Stimulated activated CD4-positive, alpha-beta T cell treated with anti-CD3 and anti-CD28 coated beads, Interleukin-4, amount 100 ng/mL, for 4 hours (primary cell): ENCODE measurements at places on chromosomes 11 and 22.
A peak's percentile ranks its signal among the peaks of the same experiment; 100 is the strongest.

DNA sequence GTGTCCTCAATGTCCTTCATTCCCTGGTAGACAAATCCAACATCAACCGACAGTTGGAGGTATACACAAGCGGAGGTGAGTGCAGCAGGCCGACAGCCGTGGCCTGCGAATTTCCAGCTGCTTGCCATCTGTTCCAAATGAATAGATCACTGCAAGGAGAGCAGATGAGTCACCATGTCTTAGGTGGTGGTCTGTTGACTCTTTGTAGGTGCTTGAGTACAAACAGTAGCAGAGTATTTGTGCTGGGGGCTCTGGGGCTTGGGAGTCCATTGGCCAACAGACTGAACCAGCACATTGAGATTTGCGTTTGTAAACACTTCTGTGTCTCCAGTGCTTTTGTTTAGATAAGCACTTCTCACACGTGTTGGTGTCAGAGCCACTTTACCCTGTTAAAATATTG, 21.1 kb downstream of the EIF3L start:
- no peak for DNase-seq

DNA sequence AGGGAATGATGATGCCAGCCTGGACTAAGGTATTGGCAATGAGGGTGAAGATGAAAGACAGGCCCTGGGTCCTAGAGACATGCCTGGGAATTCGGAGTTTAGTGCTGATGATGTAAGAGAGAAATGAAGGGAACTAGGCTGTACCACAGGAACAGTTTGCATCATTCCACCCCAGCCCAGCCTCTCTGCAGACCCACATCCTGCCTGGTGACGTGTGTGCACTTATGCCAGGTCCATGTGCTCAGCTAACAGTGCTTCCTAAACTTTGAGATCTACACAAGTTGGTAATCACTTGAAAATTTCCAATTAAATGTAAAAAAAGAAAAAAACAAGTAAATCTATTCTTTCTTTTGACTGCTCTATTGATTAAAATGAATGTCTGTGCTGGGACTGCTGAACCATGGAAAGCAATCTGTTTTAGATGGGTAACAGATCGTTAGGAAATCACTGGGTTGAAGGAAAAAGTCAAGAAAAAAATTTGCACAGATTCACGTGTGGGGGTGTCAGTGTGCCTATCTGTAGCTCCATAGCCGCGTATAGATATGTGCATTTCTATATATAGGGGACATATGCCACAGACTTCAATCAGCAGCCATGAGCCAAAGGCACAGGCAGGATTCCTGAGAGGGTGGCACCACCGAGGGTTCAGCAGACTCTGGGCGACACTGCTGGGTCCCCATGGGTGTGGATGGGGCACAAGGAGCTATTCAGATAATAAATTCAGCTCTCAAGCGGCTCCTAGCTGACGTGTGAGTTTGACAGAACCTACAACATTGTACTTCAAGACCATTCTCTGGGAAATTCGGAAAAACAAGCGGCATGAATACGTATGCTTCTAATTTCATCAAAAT, 131.1 kb upstream of the OPCML start:
- DNase-seq, result no peak

DNA sequence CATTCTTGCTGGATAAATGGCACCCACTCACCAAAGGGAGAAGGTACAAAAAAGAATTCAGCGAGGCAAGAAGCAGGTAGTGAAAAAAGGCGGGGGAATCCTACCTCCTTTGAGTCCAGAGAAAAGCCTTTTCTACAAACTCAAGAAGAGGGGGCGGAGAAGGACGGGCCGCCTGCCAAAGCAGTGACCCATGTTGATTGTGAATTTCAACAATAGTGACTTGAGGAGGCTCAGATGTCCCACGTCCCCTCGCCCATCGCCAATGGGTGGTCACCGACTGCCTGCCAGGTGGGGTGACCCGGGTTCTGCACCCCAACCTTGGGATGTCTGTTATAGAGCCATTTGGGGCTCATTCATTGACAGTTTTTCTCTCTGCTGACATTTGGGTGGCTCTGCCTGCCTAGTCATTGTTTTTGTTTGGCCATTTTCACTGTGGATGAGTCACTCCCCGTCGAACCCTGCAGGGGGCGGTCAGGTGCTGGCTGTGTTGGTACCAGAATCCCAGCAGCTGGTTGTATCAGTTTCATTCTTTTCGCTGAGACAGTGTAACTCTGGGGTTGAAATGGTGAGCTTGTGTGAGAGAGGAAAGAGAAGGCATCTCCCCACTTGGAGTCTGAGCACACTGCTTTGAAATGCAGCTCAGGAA, 163.4 kb upstream of the NCAM1 start:
- no peak for DNase-seq

- no peak for DNase-seq
Observed at GRCh38 chr22:40524392-40525249, 111.9 kb downstream of the MRTFA start.

- no peak for DNase-seq
Observed at GRCh38 chr11:27100534-27100933, 59.9 kb downstream of the BBOX1 start.

- DNase-seq, result no peak
Observed at GRCh38 chr11:120386774-120387371, 50.7 kb downstream of the ARHGEF12 start.

DNA sequence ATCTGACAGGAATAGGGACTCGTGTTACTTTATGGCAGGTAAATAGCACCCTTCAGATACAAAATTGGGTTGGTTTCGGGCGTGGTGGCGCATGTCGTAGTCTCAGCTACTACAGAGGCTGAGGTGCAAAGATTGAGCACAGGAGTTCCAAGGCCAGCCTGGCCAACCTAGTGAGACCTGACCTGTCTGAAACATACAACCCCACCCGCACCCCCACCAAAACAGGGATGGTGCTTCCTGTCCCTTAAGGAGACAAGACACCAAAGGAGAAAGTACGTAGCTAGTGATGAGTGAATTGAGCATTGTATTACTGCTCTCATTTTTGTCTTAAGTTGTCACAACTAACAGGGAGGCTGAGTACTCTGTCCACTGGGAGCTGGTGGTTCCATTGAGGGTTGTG, 14.1 kb downstream of the RBM4 start:
- DNase-seq, result no peak

- no peak for DNase-seq
Observed at GRCh38 chr11:20374741-20375300, 11.3 kb downstream of the HTATIP2 start.

- DNase-seq, result no peak
Observed at GRCh38 chr11:25734591-25735211, 597.2 kb upstream of the ANO3 start.

GRCh38 chr11:114084414-114084813, 24.9 kb downstream of the ZBTB16 start:
- no peak for DNase-seq

GRCh38 chr11:36034551-36035331, 90.9 kb downstream of the LDLRAD3 start:
- no peak for DNase-seq

- DNase-seq, result no peak
Observed at GRCh38 chr11:110890995-110891394, 178.8 kb upstream of the ARHGAP20 start.

DNA sequence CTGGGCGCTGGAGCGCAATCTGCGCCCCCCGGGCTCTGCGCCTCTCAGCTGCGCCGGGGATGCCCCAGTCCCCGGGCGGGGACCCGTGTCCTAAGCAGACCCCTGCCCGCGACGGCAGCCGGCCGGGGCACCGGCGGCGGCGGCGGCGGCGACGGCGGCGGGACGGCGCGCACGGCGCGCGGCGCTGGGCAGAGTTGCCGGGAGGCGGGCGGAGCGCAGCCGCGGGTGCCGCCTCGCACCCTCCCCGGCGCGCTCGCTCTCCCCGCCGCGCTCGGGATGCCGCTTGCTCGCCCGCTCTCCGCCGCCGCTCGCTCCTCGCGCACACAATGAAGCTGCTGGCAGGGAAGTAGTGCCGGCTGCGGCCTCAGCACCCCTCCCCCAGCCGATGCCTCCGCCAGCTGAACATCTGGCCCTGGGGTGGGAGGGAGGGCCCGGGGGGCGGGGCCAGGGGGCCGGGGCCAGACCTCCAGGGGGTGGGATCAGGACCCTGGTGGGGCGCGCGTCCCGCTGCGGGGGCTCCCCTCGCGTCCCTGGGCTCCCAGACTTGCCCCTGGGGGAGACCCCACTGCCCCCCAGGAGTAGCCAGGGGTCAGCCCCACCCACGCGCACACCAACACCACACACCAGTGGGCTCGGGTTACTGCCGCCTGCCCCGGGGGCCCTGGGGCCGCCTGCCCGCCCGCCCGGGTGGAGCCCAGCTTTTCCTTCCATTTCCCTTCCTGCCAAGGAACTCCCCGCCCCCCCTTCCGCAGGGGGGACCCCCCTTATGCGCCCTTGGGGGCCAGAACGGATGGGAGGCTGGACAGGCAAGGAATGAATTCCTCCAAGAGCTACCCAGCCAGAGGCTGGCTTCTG, at the start of gene RCOR2:
Gene RCOR2 (minus strand): TSS at position 328 of the 855 bp plus-strand sequence. CDS start 708 bp downstream, outside the sequence.
- peak; percentile 62 for DNase-seq

DNA sequence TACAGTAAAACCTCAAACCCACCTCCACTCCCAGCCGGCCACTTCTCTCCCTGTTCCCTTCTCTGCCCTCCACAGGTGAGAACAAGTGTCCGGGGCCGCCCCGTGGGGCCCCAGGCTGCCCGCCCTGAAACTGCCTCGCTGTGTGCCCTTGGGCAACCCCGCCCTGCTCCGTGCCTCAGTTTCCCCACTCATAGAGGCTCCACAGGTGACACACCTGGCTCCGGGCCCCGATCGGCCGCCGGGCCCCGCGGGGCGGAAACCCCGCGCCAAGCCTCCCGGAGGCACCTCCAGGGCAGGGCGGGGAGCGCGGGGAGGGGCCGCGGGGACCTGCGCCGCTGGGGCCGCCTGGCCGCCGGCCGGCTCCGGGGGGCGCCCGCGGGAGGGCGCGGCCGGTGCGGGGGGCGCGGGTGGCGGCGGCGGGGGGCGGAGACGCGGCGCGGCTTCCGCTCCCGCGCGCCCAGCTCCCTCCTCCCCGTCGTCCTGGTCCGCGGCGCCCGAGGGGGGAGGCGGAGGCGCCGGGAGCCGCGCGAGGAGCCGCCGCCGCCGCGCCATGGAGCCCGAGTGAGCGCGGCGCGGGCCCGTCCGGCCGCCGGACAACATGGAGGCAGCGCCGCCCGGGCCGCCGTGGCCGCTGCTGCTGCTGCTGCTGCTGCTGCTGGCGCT, at the start of gene LRP5:
Gene LRP5 (plus strand): TSS at position 475 of the 663 bp plus-strand sequence. CDS start 124 bp downstream, at position 599.
- DNase-seq, result no peak

- DNase-seq, result no peak
Observed at GRCh38 chr11:65090628-65091027, 5.4 kb upstream of the VPS51 start.

- DNase-seq, result no peak
Observed at GRCh38 chr11:2449548-2450320, 4.9 kb downstream of the KCNQ1 start.

DNA sequence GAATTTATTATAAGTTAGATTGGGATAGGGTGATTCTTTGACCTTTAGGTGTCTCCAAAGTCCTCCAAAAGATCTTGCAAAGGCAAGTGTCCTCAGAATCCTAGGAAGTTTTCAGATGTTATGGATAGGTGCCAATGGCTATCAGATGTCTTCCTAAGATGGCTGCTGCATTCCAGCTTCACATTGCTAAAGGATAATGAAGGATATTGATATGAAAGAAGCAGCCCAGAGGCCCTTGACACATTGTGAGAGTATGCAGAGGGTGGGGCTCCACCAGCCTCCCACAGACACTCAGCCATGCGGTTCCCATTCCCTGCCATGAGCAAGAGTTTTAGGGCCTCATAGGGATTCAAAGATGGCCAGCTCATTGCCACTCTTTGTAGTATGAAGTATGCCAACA, 22.3 kb upstream of the GLYATL2 start:
- no peak for DNase-seq

- no peak for DNase-seq
Observed at GRCh38 chr11:67594480-67594879, 10.9 kb downstream of the GSTP1 start.

DNA sequence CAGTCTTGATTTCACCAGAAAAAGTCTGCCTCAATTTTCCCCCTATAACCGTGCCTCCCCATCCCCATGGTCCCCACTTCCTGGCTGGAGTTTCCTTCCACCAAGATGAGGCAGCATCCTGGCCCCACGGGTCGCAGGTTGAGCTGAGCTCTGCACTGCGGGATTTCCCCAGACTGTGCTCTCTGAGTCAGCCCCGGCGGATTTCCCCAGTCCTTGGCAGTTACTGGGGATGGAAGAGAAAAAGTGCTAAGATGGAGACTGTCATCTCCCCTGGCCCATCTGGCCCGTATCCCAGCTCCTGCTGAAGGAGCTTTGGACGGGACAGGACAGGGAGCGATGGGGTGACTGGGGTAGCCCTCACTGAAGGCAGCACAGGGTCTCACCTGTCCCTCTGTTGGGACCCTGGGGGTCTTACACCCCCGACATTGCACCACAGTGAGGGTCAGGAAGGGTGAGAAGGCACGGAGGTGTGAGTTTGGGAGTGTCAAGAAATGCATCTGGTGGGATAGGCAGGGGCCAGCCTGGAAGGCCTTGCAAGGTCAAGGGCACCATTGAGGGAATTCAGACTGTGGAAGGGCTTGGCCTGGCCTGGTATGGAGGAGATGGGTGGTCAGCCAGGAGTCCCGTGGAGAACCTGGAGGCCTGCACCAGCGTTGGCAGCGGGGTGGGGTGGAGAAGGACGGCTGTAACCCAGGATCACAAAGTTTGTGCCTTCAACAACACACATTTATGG, 36.5 kb downstream of the NADSYN1 start:
- peak; percentile 53 for DNase-seq

DNA sequence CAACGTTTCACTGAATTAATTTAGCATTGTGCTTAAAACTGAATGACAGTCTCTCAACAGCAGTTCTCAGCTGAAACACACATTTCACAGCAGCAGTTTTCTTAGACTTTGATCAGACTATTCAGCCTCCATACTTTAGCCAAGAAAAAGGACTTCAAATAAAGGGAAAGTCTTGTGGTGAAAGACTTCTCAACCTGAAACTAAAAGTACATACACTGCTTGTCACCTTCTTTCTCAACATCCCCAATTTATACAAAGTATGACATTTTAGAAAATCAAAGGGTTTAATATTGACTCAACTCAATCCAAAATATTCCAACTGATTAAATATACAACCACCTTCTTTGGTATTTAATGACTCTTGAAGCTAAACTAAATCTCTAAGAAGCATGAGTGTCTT, 419.0 kb downstream of the LRRC4C start:
- no peak for DNase-seq

DNA sequence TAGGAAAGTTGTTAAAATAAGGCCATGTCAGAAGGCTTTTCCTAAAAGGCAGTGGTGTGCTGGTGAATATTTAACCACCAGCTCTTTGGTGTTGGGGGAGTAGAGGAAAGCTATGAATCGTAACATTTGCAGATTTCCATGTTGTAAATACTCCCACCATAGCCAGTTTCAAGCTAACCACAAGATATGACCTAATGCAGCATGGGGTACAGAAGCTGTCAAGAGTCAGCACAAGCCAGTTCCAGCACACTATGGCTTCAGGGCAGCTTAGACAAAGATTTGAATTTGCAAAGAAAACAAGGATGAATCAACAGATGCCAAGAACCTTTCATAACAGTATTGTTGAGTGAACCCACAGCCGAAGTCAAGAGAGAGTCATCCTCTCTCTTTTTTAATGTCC, 40.0 kb downstream of the COMMD9 start:
- no peak for DNase-seq
